HCT116 (cell line): ENCODE measurements at places on chromosomes 3 and 15. TPM values are rescaled to one million over a fixed set of nuclear protein-coding genes. Genes with fewer than 3 reads are reported as not detected.
A peak's percentile ranks its signal among the peaks of the same experiment; 100 is the strongest.

DNA sequence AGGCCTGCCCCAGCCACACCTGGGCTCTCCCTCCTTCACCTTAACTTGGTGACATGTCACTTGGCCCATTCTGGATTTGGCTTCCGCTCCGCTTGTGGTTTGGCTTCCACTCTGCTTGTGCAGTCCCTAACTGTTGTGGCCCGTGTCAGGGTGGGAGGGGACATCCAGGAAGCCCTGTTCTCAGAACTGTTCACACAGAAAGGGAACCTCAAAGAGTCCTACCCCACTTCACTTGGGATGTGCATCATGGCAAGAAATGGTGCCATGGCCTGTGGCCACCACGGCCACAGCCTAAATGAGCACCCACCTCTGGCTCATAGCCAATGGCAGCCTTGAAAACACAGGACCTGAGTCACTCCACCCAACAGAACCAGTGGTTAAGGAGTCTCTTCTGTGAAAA, 63.4 kb downstream of the CYP19A1 start:
- no peak for DNase-seq
- H3K4me1 ChIP-seq, result no peaks in the 10 kb centered on the region
- no peak overlapping the region for H3K27ac ChIP-seq
- no peaks in the 10 kb centered on the region for H3K36me3 ChIP-seq
- H3K4me3 ChIP-seq, result no peak overlapping the region
- H3K27me3 ChIP-seq, result peaks cover 5% of the 10 kb centered on the region; the same call in 1 of the 2 replicates

DNA sequence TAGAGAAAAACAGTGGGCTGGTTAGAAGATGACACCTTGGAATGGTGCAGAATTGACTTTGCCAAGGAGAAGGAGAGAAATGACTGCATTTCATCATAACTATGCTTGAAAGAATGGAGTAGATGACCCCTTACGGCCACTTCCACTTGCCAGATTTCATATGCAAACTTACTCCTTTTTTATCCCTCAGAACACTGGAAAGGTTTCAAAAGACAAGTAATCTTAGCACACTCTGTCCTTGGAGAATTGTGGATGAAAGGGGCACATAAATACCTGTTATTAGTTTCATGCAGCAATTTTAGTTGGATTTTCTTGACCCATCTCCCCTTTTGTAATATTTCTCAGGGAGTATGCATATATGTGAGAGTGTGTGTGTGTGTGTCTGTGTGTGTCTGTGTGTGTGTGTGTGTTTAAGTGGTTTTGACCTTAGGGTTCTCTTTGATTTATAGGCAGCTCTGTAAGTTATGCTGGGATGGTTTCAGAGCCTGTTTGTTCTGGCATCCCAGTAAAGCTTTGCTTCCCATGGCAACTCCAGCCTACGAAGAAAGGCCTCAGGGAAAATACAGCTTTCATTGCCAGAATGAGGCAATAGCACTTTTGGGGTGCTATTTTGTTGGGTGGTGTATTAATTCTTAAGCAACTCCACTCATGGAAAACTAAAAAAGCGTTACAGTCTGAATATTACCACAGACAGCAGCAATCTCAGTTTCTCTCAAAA, 122.2 kb upstream of the TP63 start:
- no peaks in the 10 kb centered on the region for H3K36me3 ChIP-seq
- H3K27ac ChIP-seq, result no peak overlapping the region
- no peaks in the 10 kb centered on the region for H3K27me3 ChIP-seq
- H3K4me1 ChIP-seq, result peaks cover 12% of the 10 kb centered on the region
- DNase-seq, result no peak
- no peak overlapping the region for H3K4me3 ChIP-seq

CCNB2 gene
- 88.7 TPM for total RNA-seq

GRCh38 chr3:189212681-189213080, 40.9 kb downstream of the TPRG1 start:
- H3K27me3 ChIP-seq, result no peaks in the 10 kb centered on the region
- H3K4me3 ChIP-seq, result no peak overlapping the region
- no peak for DNase-seq

DNA sequence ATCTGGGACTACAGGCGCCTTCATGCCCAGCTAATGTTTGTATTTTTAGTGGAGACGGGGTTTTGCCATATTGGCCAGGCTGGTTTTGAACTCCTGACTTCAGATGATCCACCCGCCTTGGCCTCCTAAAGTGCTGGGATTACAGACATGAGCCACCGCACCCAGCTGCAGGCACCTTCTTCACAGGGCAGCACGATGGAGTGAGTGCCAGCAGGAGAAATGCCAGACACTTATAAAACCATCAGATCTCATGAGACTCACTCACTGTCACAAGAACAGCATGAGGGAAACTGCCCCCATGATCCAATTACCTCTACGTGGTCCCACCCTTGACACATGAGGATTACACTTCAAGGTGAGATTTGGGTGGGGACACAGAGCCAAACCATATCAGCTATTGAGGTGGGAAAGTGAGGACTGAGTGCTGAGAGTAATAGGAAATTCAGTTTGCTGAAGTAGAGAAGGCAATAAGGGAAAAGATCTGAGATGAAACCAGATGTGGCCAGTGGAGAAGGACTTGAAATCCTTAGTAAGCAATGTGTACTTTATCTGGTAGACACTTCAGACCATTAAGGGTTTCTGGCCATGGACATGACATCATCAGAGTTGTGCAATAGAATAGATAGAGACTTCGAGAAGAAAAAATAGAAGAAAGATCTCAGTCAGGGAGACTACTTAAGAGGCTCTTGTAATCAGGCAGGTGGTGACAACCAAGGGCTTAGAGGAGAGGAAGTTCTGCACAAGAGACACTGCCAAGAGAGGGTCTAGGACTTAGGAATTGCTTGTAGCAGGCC, 18.1 kb upstream of the ATP13A5 start:
- no peaks in the 10 kb centered on the region for H3K36me3 ChIP-seq
- H3K4me1 ChIP-seq, result peaks cover 4% of the 10 kb centered on the region; the same call in 1 of the 2 replicates
- no peak overlapping the region for H3K4me3 ChIP-seq
- H3K27me3 ChIP-seq, result peaks cover 43% of the 10 kb centered on the region

DNA sequence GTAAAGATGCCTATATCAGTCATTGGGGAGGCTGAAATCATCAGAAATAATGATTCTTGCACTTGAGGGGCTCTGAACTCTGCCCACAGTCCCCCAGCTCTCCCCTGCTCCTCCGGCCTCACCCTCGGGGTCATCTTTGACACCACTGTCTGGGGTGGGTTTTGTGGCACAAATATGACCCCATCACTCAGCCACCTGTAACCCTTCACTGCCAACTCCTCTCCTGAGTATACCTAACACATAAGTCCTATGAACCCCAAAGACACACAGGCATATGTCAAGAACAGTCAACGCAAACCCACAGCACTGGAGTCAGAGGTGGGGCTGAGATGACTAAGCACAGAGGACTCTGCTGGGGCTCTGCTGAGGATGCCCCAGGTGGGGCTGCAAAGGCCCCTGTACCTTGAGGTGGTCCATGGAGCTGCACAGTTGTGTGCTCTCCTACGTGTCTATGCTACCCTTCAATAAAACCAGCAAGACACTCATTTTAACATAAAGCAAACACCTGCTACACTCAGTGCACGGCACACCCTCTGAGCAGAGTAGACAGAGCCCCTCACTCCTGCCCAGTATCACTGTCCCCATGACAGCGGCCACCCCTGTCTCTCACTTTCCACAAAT, 29.9 kb downstream of the SLC41A3 start:
- no peaks in the 10 kb centered on the region for H3K36me3 ChIP-seq
- peaks cover 26% of the 10 kb centered on the region for H3K4me1 ChIP-seq
- no peaks in the 10 kb centered on the region for H3K27me3 ChIP-seq
- no peak for DNase-seq

GRCh38 chr3:70108072-70108471, 108.5 kb downstream of the SAMMSON start:
- no peak for DNase-seq
- H3K4me1 ChIP-seq, result no peaks in the 10 kb centered on the region
- H3K27ac ChIP-seq, result no peak overlapping the region
- H3K4me3 ChIP-seq, result no peak overlapping the region
- H3K36me3 ChIP-seq, result no peaks in the 10 kb centered on the region

- H3K4me3 ChIP-seq, result no peak overlapping the region
- peaks cover 6% of the 10 kb centered on the region; the same call in 1 of the 2 replicates for H3K27me3 ChIP-seq
- no peaks in the 10 kb centered on the region for H3K36me3 ChIP-seq
- no peaks in the 10 kb centered on the region for H3K4me1 ChIP-seq
- no peak for DNase-seq
Measured at GRCh38 chr3:13207578-13207922, 134.3 kb upstream of the IQSEC1 start.

CYP1A2 gene
- not detected for total RNA-seq

- no peaks in the 10 kb centered on the region for H3K36me3 ChIP-seq
- H3K4me3 ChIP-seq, result no peak overlapping the region
- no peak overlapping the region for H3K27ac ChIP-seq
- DNase-seq, result no peak
- H3K4me1 ChIP-seq, result peaks cover 10% of the 10 kb centered on the region
- no peaks in the 10 kb centered on the region for H3K27me3 ChIP-seq
Measured at GRCh38 chr15:80095969-80096368, 36.5 kb downstream of the ZFAND6 start.

DNA sequence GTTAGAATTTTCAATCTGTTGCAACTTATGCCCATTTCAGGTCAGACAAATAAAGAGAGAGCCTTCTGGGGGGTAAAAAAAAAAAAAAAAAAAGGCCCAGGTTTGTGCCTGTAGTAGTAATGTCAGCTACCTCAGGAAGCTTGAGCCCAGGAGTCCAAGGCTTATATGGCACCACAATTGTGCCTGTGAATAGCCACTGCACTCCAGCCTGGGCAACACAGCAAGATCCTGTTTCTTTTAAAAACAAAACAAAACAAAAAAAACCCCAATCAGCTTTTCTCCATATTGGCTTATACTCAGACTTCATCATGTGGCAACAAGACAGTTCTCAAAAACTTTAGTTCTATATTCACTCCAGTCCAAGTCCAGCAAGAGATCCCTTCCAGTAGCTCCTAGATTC, 8.4 kb upstream of the LRRFIP2 start:
- peak overlapping the region; percentile 31; the same call in 1 of the 2 replicates for H3K27ac ChIP-seq
- peaks cover 42% of the 10 kb centered on the region for H3K4me1 ChIP-seq
- H3K4me3 ChIP-seq, result no peak overlapping the region

GRCh38 chr3:55579496-55579895, 92.4 kb upstream of the WNT5A start:
- DNase-seq, result no peak
- H3K4me1 ChIP-seq, result no peaks in the 10 kb centered on the region
- no peaks in the 10 kb centered on the region for H3K36me3 ChIP-seq
- H3K27ac ChIP-seq, result no peak overlapping the region

SI gene
- not detected for total RNA-seq

DNA sequence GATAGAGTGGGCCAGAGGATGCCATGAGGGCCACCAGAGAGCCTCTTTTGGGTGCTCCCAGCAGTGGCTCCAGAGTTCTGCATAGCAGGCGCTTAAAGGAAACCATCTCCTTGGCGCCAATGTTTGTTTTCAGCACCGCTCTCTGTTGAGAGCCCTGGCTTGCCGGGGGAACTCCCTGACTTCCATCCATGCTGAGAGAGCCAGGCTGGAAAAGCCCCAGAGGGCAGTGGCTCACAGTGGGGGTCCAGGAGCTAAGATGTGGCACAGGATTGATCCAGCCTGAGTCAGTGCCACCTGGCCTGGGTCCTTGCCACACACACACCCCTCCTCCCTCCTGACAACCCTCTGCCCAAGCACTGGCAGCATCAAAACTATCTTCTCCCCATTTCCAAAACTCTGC, 50.4 kb upstream of the HACD2 start:
- H3K27ac ChIP-seq, result no peak overlapping the region
- H3K4me1 ChIP-seq, result no peaks in the 10 kb centered on the region; the same call in 1 of the 2 replicates
- DNase-seq, result no peak
- no peak overlapping the region for H3K4me3 ChIP-seq

DNA sequence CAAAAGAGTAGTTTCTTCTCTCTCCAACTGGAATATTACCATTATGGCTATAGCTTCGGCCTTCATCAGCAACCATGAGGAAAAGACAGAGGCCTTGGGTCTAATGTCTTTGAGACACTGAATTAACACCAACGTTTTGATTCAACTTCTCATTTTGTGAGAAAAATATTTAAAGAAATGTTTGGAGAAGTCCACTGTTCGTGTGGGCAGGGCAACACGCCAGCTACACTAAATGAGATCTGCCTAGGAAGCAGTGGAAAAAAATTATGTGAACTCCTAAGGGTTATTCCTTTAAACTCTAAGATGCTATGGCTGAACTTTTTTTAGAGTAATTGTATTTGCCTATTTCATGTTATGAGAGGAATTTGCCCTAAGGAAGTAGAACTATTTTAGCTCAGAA, 41.8 kb downstream of the NCEH1 start:
- no peak overlapping the region for H3K27ac ChIP-seq
- DNase-seq, result no peak
- no peaks in the 10 kb centered on the region for H3K27me3 ChIP-seq
- H3K4me3 ChIP-seq, result no peak overlapping the region

- no peaks in the 10 kb centered on the region for H3K27me3 ChIP-seq
- no peaks in the 10 kb centered on the region for H3K4me1 ChIP-seq
- no peaks in the 10 kb centered on the region for H3K36me3 ChIP-seq
- H3K27ac ChIP-seq, result no peak overlapping the region
- DNase-seq, result no peak
Measured at GRCh38 chr3:27985369-27986035, 255.9 kb upstream of the CMC1 start.

- H3K36me3 ChIP-seq, result no peaks in the 10 kb centered on the region
- peaks cover 32% of the 10 kb centered on the region for H3K4me1 ChIP-seq
- no peaks in the 10 kb centered on the region for H3K27me3 ChIP-seq
- no peak overlapping the region for H3K4me3 ChIP-seq
- no peak for DNase-seq
- H3K27ac ChIP-seq, result peak overlapping the region; percentile 36; the same call in 1 of the 2 replicates
Measured at GRCh38 chr15:77507143-77507897, 86.6 kb downstream of the HMG20A start.

DNA sequence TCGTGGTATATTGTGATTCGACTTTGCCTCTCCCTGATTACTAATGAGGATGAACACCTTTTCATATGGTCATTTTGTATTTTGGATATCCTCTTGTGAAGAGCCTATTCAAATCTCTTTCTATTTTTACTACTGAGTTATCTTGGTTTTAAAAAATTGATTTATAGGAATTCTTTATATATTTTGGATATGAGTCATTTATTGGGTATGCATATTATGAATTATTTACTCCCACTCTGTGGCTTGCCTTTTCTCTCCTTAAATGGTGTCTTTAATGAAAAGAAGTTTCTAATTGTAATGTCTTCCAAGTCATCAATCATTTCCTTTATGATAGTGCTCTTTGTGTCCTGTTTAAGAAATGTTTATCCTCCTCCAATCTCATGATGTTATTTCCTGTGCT, 191.5 kb upstream of the DPH6 start:
- peaks cover 20% of the 10 kb centered on the region for H3K4me1 ChIP-seq
- H3K27ac ChIP-seq, result peak overlapping the region; percentile 4; the same call in 1 of the 2 replicates
- no peak overlapping the region for H3K4me3 ChIP-seq
- no peaks in the 10 kb centered on the region for H3K27me3 ChIP-seq

GRCh38 chr3:66532613-66533012, 31.8 kb upstream of the LRIG1 start:
- no peak overlapping the region for H3K4me3 ChIP-seq
- no peaks in the 10 kb centered on the region for H3K36me3 ChIP-seq
- H3K4me1 ChIP-seq, result no peaks in the 10 kb centered on the region
- H3K27me3 ChIP-seq, result no peaks in the 10 kb centered on the region

MAGI1 gene
- 38.6 TPM for total RNA-seq

MAGEL2 gene
- not detected for total RNA-seq

- no peaks in the 10 kb centered on the region for H3K27me3 ChIP-seq
- H3K4me3 ChIP-seq, result no peak overlapping the region
- peaks cover 14% of the 10 kb centered on the region; the same call in 1 of the 2 replicates for H3K36me3 ChIP-seq
- DNase-seq, result no peak
Measured at GRCh38 chr3:146532406-146532805, 12.0 kb downstream of the PLSCR1 start.

- H3K36me3 ChIP-seq, result no peaks in the 10 kb centered on the region
- no peak for DNase-seq
- no peak overlapping the region for H3K4me3 ChIP-seq
- no peak overlapping the region for H3K27ac ChIP-seq
- peaks cover 19% of the 10 kb centered on the region for H3K27me3 ChIP-seq
Measured at GRCh38 chr3:132198516-132198915, 118.7 kb upstream of the ACP3 start.
